ENCODE measurements at places on chromosomes 11 and 22.
A peak's percentile ranks its signal among the peaks of the same experiment; 100 is the strongest.

GRCh38 chr11:61049859-61050258, 52.4 kb upstream of the CD5 start:
- DNase-seq, result no peak

DNA sequence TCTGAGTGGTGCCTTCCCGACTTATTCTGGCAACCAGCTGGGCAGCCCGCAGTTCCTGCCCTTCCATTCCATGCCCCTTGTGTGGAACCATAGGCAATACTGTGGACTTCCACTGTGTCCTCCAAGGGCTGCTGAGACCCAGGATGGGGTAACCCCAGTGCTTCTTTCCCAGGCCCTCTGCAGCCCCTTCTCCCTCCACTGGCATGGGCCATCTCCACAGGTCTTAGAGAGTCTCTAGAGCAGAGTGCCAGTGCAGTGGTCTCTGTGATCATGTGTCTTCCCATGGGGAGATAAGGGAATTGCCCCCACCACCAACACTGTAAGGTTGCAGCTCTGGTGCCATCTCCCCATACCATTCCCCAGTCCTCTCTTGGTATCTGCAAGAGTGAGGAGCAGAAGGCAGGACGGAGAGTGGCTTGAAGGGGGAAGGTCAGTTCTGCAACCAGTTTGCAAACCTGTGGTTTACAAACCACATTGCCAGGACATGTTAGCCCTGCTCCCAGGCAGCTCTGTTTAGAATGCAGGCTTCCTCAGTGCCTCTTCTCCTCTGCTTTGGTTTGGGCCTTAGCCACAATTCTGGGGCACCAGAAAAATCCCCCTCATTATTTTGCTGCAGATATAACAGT, 20.9 kb upstream of the DRD2 start:
- DNase-seq, result no peak

- DNase-seq, result no peak
Observed at GRCh38 chr11:78189851-78190250, 1.1 kb downstream of the USP35 start.

DNA sequence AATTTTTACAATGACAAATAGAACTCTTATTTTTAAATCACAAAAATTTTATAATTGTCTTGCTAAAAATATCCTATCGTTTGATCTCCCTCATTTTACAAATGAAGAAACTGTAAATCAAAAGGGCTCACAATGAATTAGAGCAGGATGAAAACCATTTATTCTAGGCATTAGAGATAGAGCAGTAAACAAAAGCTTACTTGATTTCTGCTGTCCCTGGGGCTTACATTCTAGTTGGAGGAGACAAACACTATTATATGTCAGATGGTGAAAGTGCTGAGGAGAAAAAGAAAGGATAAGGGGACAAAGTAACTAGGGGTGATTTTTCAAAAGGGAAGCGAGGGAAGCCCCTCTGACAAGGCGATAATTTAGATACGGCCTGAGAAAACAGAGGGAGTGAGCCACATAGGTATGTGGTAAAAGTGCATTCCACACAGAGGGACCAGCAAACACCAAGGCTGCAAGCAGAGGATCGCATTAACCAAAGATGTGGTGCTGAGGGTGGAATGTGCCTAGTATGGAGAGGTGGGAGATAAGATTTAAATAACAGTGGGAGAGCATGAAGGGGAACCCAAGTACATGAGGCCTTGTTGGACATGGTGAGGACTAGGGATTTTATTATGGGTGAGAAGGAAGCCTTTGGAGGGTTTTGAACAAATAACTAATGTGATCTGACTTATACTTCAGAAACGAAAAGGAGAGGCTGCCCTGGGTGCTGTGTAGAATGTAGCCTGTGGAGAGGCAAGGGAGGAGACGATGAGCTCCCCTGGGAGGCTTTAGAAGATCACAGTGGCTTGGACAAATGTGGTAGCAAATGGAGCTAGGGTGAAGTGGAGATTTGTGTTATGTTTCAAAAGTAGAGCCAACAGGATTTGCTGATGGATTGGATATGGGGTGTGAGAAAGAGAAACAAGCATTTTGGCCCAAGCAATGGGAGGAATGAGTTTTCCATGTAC, 62.1 kb downstream of the PDHX start:
- DNase-seq, result no peak

DNA sequence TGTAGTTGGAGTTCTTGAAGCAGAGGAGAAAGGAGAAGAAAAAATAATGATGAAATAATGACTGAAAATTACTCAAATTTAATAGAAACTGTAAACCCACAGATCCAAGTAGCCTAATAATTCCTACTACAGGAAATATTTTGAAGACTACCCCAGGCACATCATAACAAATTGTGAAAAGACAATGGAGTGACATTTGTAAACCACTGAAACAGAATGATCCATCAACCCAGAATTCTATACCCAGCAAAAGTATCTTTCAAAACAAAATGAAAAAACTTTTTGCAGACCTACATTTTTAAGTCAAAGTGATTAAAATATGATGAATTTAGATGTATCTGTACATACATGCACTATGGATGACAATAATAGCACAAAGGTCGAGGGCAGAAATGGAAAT, 194.6 kb downstream of the TMEM135 start:
- no peak for DNase-seq

DNA sequence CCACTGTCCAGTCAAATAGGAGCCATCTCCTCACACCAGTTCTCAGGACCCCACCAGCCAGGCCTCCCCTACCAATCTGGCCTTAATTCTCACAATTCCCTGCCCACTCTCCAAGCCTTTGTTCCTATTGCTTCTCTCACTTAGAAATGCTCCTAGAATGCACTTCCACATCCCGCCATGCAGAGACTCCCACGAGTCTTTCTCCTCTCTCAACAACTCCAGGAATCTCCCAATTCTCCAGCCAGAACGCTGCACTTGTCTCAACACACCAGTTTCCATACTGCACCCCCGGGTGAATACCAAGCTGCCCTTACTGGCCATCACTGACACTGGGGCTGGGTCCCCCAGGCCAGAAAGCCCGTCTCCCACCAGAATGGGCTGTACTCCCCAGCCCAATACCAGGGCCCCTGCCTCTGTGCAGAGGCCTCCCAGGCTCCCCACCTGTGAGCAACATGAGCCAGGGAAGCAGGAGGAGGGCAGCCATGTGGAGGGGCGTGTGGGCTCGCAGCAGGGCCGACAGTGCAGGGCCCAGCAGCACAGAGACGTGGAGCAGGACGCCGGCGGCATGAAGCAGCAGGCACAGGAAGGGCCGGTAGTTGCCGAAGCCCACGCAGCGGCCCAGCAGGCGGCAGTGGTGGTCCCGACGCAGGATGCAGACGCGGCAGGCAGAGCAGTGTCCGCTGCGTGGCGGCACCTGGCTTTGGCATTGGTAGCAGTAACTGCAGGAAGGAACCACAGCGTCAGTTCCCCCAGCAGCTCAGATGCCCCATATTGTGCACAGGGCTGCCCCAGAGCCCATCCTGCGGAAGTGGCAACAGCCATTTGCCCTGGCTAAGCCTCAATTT, 2.4 kb downstream of the ZDHHC24 start:
- no peak for DNase-seq

DNA sequence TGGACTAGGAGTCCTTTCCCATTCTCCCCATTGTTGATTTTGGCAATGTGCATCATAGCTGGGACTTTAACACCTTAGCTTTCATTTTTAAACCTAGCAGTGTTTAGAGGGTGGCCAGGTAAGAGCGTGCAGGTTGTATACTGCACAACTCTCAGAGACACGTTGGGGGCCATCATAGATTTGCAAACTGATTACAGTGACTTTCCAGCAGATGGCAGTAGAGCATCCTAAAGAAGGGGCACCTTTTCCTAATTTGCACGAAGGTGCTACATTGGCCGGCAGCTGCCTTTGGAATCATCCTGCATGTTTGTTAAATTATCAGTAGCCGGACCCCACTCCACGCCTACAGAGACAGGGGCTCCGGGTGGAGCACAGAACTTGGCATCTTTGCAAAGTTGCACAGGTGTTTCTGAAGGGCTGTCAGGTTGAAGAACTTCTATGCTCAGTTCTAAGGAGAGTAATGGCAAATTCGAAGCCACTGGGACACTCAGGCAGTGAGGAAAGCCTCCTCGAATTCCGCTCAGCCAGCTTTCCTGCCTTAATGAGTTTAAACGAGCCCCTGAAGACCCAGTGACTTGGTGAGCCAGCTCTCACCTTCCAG, 7.7 kb downstream of the LHFPL7 start:
- peak; percentile 54 for DNase-seq

DNA sequence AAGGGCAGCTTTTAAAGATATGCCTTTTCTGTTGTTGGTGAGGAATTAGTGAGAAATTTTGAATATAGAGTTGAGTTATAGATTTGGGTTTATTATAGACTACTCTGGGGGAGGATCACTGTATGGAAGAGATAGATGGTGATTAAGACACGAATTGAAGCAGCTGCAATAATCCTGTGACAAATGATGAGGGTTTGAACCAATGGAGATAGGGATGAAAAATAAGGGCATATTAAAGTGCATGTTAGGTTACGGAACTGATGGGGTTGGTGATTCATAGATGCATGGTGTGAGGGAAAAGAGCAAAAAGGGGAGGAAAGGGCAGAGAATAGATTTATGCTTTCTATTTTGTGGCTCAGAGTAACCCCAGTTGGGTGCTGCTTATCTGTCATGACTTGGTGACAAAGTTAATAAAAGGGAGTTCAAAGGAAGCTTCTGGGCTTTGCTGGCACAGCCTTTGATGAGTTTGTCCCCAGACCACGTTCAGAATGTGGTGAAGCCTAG, 11.8 kb downstream of the C11orf87 start:
- DNase-seq, result no peak

DNA sequence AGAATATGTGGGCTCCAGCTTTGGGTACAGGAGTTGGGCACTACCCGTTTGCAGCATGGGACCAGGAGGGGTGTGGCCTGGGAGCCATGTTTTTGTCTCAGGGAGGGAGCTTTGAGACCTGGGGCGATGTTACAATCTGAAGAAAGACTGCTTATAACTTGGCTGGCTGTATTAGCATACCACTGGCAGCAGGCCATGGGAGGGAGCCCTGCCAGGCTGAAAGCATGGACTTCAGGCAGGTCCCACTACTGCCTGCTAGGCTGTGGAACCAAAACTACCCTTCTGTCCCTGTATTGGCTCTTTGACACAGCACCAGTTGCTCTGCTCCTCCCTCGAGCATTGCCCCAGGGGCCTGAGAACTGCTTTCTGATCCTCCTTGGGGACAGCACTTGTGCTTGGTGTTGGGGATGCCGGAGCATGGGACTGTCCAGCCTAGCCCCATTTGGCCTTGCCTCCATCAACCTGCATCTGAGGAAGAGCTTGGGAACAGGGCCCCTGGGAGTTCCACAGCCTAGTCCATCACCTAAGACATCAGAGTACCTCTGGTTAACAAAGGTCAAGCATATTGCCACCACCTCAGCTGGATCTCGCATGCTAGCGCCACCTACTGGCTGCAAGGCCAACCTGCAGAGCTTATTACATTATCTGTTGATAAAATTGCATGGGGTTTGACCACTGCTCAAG, 217.4 kb downstream of the SBF2 start:
- DNase-seq, result no peak

DNA sequence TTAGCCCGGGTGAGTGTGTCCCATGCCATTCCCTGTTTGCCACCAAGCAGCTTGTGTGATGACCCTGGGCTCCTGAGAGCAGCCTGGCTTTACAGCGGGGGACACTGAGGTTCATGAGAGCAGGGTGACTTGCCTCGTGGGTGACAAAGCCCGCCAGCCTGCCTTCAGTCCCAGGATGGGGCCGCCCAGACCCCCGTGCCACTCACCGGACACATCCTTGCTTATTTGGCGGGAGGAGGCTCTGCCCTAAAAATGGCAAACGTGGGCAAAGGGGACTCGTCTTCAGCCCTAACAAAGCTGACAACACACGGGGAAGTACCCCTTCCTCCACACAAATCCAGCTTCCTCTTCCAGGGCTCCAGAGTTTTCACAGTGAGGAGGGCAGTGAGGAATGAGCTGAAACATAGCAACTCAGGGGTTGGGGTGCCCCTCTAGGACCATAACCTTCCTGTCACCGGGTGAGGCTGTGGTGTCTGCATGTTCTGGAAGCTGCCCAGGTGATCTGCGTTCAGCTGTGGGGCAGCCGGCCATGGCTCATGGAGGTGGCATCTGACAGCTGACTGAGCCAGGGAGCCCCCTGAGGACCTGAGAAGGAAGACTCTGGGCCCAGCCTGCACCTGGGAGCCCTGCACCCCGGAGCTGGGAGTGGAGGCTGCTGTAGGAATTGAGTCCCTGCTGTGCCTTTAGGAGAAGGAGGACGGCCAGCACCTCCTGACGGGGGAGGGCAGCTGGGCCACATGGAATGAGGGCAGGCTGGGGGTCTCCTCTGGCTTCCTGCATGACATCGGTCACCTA, 16.7 kb downstream of the RIBC2 start:
- no peak for DNase-seq

DNA sequence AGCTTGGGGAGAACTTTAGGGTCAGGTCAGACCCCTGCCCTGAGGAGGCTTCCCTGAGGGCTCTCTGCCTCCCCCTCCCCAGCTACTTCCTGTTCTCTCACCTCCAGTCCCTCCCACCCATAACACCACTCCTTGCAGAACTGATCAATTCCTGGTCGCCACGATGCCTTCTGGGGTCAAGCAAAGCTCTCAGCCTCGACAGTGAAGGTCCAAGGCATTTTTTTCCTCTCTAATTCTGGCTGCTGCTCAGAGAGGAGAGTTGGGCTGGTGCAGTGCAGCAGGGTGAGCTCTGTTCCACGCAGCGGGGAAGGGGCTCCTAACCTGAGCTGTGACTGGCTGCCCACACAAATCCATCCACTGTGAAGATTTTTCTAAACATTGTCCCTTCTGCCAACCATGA, 628.4 kb downstream of the BRD1 start:
- DNase-seq, result no peak

DNA sequence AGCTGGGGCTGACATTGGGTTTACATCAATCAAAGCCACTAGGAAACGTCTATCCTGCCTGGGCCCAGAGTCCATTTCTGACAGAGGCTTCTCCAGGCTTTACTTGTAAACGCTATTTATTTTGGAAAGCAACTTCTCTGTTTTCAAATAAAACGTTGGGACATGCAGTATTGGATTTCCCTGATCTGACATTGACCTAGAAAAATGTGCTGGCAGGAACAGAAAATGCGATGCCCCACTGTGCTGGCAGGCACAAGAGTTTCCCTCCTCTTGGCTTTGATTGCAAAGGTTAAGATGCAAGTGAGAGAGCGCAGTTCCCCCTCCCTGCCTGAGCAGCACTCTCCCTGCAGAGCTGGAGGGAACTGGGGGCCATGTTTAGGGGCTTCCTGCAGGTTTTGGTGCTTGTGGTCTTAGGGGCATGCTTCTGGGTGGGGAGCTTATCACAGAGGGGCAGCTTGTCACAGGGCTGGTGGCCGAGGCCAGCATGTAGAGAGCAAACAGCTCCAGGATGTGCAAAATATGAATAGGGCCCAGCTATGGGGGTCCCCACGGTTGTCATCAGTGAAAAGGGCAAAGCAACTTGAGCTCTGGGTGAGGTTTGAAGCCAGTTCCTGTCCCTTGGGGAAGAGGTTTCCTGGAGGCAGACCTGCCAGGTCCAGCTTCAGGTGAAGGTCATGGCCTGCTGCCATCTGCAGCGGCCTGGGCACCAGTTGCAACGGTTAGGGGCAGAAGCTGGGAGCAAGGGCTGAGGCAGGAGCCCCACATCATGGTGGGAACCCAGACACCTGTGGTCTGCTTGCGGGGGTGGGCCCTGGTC, 42.3 kb upstream of the DKK3 start:
- peak; percentile 32 for DNase-seq

Measured in NCI-H1092 treated with DMSO at 0.1 percent for 48 hours (cell line).